ENCODE measurements at places on chromosomes 11 and 22.

DNA sequence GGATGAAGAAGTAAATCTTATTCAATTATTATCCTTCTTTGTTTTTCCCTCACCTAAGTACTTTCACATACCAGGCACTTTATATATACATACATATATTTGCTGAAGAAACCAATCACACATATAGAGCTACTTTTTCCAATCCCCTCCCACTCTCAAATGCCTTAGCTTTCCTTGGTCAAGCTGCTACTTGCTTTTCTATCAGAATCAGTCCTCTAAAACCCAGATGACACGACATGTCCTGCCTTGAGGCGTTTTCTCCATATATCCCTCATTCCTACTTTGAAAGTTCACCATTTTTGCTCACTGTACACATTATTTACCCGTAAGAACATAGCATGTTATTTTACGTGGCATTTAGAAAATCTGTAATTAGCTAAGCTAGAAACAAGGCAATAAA is 5.4 kb downstream of the RAB38 start:
- DNase-seq = no peak

- DNase-seq = no peak
Observed at GRCh38 chr11:34205326-34206035, 100.1 kb downstream of the NAT10 start.

GRCh38 chr11:61480994-61481335 is 27.6 kb upstream of the LRRC10B start:
- no peak for DNase-seq

- peak; percentile 11 for DNase-seq
Observed at GRCh38 chr22:22060200-22061084, 77.9 kb upstream of the TOP3B start.

DNA sequence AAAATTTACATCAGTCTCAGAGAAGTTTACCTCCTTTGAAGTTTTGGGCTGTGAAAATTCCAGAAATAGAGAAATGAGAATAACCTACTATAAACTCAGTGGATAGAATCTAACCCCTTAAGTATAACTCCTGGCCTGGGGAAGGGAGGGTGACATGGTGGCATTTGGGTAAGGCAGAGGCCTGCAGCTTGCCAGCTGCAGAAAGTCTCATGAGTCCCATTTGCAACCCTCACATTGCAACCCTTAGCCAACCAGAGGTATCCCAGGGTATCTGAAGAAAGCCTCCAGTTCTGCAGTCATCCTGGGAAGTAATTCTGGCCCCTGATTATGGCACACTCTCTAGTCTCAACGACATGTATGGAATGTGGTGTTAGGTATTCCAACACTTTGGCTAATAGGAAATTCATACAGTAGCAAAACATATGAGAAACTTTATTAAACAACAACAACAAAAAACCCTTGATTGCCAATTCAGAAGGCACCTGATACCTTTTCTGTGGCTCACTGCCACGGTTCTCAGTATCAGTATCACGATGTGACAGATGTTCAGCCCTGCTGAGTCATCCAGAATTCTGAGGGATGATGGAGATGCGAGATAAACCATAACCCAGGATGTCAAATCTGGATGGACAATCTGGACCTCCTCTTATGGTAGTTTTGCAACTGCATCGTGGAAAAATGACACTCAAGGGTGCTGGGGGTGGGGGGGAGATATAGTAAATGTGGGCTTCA is 743.4 kb downstream of the NELL1 start:
- no peak for DNase-seq

GRCh38 chr11:67261946-67262681 is 4.2 kb upstream of the GRK2 start:
- no peak for DNase-seq

- no peak for DNase-seq
Observed at GRCh38 chr11:96863520-96863919, 473.7 kb downstream of the JRKL start.

- DNase-seq = no peak
Observed at GRCh38 chr11:10301656-10302358, 3.1 kb upstream of the ADM start.

DNA sequence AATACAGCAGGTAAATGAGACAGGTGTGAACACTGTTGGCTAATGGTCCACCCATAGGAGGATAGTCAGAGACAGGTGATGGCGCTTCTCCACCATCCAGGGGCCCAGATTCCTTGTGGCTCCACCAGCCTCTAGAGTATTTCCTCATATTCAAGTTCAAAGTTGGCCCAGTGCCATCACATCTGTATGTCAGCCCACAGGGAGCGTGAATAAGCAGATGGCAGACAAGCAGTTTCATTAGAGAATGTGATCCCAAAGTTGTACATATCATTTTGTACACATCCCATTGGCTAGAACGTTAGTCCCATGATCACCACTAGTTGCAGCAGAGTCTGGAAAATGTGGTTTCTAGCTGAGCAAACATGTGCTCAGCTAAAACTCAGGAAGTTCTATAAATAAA is 11.0 kb upstream of the CWF19L2 start:
- DNase-seq = no peak

- peak; percentile 34 for DNase-seq
Observed at GRCh38 chr11:128859563-128860441, 7.3 kb downstream of the KCNJ1 start.

GRCh38 chr11:120938260-120938659 is 85.6 kb upstream of the TBCEL start:
- no peak for DNase-seq

- DNase-seq = no peak
Observed at GRCh38 chr11:133515107-133515506, 17.2 kb downstream of the OPCML start.

- DNase-seq = no peak
Observed at GRCh38 chr11:45345491-45345890, 59.4 kb upstream of the SYT13 start.
